Regular cardiac myocyte (primary cell): ENCODE measurements at places on chromosomes 3 and 15. TPM values are rescaled to one million over a fixed set of nuclear protein-coding genes. Genes with fewer than 3 reads are reported as not detected.

Gene CCR3
- total RNA-seq, result not detected in 2 replicates

Gene TRIM42
- total RNA-seq, result not detected in 2 replicates

Gene C3orf70
- total RNA-seq, result 1.1 and 1.9 TPM in 2 replicates

Gene TMOD3
- total RNA-seq, result 42.6 and 46.4 TPM in 2 replicates

Gene STRA6
- total RNA-seq, result 0.85 and 2.5 TPM in 2 replicates

Gene CPN2
- not detected in 2 replicates for total RNA-seq

Gene RTP4
- total RNA-seq, result 0.58 and 0.85 TPM in 2 replicates

Gene ANKRD63
- not detected in 2 replicates for total RNA-seq

Gene CAMK1
- 34.4 and 49.1 TPM in 2 replicates for total RNA-seq

Gene PLA2G4D
- under 0.01 TPM in 1 of 2 replicates, not detected in the other for total RNA-seq

Gene MAN2A2
- 18.6 and 22.0 TPM in 2 replicates for total RNA-seq

Gene IL1RAP
- total RNA-seq, result 11.9 and 32.7 TPM in 2 replicates

Gene SPESP1
- total RNA-seq, result 3.3 and 4.2 TPM in 2 replicates

Gene CLSTN2
- 1.3 and 1.4 TPM in 2 replicates for total RNA-seq

Gene GP9
- total RNA-seq, result not detected in 2 replicates

Gene SLC22A13
- total RNA-seq, result 0.56 and 0.58 TPM in 2 replicates

Gene DNAJA4
- 3.4 and 4.8 TPM in 2 replicates for total RNA-seq

Gene DAZL
- total RNA-seq, result not detected in 2 replicates

Gene GPR15
- not detected in 2 replicates for total RNA-seq
